ENCODE measurements at places on chromosomes 7 and 10.

GRCh38 chr7:108497082-108497725 is 28.7 kb downstream of the PNPLA8 start:
- DNase-seq = peak; percentile 2

- DNase-seq = no peak
Measured at GRCh38 chr10:74179111-74179710, 28.2 kb downstream of the ADK start.

DNA sequence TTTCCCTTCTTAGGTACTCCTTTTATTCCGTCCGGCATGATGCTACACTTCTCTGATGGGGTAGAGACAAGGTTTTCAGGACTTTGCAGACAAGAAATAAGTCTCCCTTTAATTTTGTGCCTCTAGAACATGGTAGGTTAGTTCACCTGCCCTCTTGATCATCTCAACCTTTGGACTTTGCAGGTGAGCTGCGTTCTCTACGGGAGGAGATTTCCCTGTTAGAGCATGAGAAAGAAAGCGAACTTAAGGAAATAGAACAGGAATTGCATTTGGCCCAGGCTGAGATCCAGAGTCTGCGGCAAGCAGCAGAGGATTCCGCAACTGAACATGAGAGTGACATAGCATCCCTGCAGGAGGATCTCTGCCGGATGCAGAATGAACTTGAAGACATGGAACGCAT is 9.2 kb downstream of the CCDC136 start:
- no peak for DNase-seq

- DNase-seq = no peak
Measured at GRCh38 chr10:108147346-108147745, 982.8 kb upstream of the SORCS1 start.

DNA sequence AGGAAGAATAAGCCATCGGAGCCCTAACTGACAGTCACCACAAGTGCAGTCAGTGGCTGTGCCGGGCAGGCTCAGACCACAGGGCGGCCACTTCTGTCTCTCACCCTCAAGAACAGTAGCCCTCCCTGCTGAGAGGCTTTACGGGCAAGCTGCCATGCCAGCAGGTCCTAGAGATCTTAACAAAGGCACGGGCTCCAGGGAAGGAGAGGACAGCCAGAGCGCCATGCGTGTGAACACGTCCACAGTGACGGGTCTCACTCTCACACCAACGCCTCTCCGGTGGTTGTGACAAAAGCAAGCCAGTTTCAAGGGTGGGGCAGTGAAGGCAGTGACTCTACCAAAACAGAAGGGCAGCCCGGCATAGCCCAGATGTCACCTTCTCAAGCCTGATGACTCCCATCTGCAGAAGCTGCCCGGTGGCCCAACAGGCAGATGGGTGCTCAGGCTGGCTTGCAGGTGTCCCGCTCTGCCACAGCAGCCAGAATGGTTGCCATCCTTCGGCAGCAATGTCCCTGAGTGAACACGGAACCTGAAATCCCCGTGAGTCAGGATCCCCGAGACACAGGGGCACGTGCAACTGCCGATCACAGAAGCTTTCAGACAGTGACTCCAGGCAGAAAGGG is 102.0 kb downstream of the FAM53B start:
- DNase-seq = no peak

DNA sequence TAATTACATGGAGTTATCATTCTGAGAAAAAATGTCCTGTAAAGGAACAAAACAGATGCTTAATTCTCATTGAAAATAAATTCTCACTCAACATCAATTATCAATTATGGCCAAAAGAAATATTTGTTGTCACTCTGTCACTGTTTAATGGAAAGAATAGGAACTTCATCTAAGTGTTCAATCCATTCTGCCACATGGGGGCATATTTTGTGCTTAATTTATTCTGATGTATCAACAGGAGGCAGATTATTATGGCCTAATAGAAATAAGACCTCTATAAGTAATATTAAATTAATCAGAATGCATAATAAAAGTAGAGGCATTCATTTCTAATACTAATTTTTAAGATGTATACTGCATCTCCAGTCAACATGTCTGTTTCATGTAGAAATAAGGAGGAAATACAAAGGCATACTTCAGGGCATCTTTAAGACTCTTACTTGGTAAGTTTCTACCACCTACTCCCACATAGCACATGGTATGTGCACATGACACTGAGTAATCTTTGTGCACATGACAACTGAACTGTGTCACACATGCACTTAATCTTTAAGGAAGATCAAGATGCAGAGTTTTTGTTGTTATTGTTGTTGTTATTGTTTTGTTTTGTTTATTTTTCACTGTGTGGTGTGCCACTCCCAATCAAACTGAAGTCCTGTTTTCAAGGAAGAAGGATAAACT is 420.4 kb upstream of the SEMA3A start:
- DNase-seq = no peak

GRCh38 chr7:17274551-17275245 is 23.8 kb upstream of the AHR start:
- DNase-seq = no peak

- no peak for DNase-seq
Measured at GRCh38 chr10:24193330-24193729, 15.6 kb upstream of the KIAA1217 start.

- no peak for DNase-seq
Measured at GRCh38 chr7:44266526-44266925, 58.9 kb downstream of the CAMK2B start.

GRCh38 chr10:99671386-99671785 is 12.1 kb downstream of the ENTPD7 start:
- DNase-seq = no peak

- no peak for DNase-seq
Measured at GRCh38 chr10:116771959-116772585, 29.7 kb upstream of the HSPA12A start.

Data from C1 segment of cervical spinal cord (tissue), 14 donors.